ENCODE measurements at places on chromosomes 11 and 22.

- peak; percentile 67 for DNase-seq
Observed at GRCh38 chr11:267491-267994, 10.7 kb upstream of the NLRP6 start.

DNA sequence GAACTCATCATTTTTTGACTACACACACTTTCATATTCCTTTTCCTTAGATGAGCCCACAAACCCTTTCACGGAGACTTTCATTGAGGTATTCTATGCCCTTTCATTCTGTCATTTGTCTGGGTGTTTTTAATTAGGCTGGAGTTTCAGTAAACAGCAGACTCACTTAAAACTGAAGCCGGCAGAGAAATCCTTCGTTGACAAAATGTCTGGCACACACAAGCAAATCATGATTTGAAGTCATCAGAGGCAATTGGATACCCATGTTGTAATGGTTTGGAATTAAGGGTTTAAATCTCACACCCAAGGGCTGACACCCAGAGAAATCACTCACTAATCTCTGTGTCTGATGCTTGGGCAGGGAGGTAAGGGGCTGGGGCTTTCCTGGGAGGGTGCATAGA lies 127.1 kb downstream of the EHF start:
- no peak for DNase-seq

- DNase-seq, result no peak
Observed at GRCh38 chr11:5301846-5302245, at the start of gene OR51B4. Gene OR51B4 (minus strand): TSS chr11:5301946. CDS start chr11:5301946, 0 bp downstream.

- no peak for DNase-seq
Observed at GRCh38 chr22:49040111-49040510, 787.6 kb downstream of the BRD1 start.

- DNase-seq, result peak; percentile 20
Observed at GRCh38 chr11:122978299-122978620, 3.4 kb downstream of the BSX start.

DNA sequence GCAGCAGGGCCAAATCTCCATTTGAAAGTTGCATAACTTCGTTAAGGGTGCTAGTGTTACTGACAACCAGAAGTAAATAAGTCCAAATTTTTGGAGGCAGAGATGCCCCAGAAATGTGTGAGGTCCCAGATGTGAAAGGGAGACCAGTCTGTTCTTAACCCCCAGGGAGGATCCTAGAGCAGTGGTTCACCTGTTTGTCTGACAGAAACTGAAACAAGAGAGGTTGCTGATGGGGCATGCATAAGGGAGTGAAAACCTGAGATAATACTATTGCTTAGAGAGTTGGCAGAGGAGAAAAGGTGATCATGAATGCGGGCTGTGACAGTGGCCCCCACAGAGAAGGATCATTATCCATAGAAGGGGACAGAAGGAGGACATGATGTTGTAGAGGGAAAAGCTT lies 3.8 kb downstream of the CBLIF start:
- DNase-seq, result no peak

DNA sequence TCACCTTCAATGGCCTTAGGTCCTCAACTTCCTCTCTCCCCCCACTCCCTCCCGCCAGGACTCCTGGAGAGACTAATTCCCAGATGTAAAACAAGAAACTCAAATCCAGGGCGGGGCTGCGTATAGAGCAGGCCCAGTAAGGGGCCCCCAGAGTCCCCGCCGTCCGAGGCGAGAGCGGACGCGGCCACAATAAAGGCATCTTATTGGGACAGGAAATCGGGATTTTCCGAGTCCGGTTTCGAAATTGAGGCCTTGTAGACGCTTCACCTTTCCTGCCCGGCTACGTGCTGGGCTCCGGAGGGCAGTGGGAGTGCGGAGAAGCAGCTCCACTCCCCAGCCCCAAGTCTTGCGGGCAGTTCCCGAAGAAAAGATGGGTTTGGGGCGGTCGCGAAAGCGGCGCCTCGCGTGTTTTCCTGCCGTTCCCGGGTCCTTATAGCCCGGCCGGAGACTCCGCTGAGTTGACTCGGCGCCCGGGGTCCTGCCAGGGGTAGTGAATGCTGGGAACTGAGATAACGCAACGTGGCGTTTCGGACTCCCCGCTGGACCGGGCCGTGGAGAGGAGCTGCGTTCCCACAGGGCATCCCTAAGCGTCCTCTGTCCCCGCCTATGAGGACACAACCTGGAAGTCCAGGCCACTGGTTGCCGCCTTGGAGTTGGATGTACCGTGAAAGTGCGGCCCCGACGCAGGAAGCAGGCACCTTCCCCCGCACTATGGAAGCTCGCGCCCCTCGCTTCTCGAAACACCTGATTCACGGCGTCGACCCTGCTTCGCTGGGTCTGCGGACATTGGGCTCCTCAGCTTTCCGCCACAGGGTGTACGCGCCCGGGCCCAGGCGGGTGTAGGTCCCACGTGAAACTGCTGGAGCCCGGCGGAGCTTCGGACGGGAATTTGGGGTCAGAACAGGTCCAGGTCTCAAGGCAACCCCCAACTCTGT lies 4.8 kb upstream of the CHRM1 start:
- no peak for DNase-seq

- no peak for DNase-seq
Observed at GRCh38 chr22:26893173-26894110, 236.1 kb downstream of the MIAT start.

GRCh38 chr11:47109727-47110246 lies 66.9 kb downstream of the ARFGAP2 start:
- no peak for DNase-seq

DNA sequence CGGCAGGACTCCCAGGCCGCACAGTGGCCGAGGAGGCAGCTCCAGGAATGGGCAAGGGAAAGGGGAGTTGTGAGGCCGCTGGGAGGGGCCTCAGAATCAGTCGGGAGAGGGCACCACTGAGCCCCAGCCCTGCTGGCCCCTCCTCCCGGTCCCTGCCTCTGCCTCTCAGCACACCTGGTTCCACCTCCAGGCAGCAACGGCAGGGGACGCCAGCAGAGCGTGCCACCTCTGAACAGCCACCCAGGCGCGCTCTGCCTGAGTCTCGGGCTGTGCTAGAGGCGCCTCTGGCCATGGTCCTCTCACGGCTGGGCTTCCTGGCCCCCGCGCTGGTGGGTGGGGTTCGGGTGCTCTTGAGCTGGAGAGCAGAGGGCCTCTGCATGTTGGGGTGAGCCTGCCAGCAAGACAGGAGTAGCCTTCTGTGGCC lies 33.0 kb downstream of the MOB2 start:
- peak; percentile 37 for DNase-seq

- DNase-seq, result no peak
Observed at GRCh38 chr11:47969401-47969800, 11.0 kb upstream of the PTPRJ start.
